Activated naive CD8-positive, alpha-beta T cell treated with anti-CD3 and anti-CD28 coated beads, Interleukin-2, amount 10 ng/mL, durations not matched to agents 7 days and 5 days (primary cell): ENCODE measurements at places on chromosomes 6 and 20.

- no peak overlapping the region for H3K27ac ChIP-seq
- H3K36me3 ChIP-seq: no peaks in the 10 kb centered on the region
- no peak for DNase-seq
- H3K4me3 ChIP-seq: no peak overlapping the region
These were observed 85.1 kb upstream of the JARID2 start for GRCh38 chr6:15160812-15161211.

GRCh38 chr20:52958211-52958610 is 13.9 kb upstream of the TSHZ2 start:
- no peak for DNase-seq
- H3K4me3 ChIP-seq: no peak overlapping the region
- no peak overlapping the region for H3K27ac ChIP-seq

- DNase-seq: no peak
- no peaks in the 10 kb centered on the region for H3K36me3 ChIP-seq
- H3K27ac ChIP-seq: no peak overlapping the region
- H3K27me3 ChIP-seq: no peaks in the 10 kb centered on the region
These were observed 12.5 kb upstream of the TMEM30A start for GRCh38 chr6:75296811-75297779.

GRCh38 chr6:304833-305370 is 12.6 kb downstream of the DUSP22 start:
- peaks cover 3% of the 10 kb centered on the region for H3K4me1 ChIP-seq
- no peak overlapping the region for H3K27ac ChIP-seq
